ENCODE measurements at places on chromosomes 16 and 17.
A peak's percentile ranks its signal among the peaks of the same experiment; 100 is the strongest.

GRCh38 chr17:44331249-44331760, 6.7 kb upstream of the SLC25A39 start:
- no peak for DNase-seq

DNA sequence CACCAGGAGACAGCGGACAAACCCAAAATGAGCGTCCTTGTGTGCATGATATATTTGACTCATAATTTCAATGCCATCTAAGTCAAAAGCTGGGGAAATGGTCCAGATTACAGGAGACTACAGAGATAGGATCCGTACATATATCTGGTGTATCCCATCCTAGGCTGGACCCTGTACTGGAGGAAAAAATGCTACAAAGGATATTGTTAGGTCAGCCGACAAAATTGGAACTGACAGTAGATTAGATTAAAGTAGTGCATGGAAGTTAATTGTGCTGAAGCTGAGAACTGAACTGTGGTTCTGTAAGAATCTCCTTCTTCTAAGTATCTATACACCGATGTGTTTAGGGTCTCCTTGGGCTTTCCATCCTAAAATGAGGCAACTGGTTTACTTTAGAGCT, 24.3 kb downstream of the KCNG4 start:
- no peak for DNase-seq

- no peak for DNase-seq
These were observed 20.5 kb downstream of the TMEM94 start for GRCh38 chr17:75476752-75477489.

- DNase-seq, result no peak
These were observed 3.1 kb upstream of the JPT2 start for GRCh38 chr16:1674751-1675664.

GRCh38 chr16:84497418-84498222, 6.8 kb downstream of the MEAK7 start:
- DNase-seq, result no peak

GRCh38 chr17:51261024-51261963, 948 bp downstream of the UTP18 start:
- DNase-seq, result no peak

DNA sequence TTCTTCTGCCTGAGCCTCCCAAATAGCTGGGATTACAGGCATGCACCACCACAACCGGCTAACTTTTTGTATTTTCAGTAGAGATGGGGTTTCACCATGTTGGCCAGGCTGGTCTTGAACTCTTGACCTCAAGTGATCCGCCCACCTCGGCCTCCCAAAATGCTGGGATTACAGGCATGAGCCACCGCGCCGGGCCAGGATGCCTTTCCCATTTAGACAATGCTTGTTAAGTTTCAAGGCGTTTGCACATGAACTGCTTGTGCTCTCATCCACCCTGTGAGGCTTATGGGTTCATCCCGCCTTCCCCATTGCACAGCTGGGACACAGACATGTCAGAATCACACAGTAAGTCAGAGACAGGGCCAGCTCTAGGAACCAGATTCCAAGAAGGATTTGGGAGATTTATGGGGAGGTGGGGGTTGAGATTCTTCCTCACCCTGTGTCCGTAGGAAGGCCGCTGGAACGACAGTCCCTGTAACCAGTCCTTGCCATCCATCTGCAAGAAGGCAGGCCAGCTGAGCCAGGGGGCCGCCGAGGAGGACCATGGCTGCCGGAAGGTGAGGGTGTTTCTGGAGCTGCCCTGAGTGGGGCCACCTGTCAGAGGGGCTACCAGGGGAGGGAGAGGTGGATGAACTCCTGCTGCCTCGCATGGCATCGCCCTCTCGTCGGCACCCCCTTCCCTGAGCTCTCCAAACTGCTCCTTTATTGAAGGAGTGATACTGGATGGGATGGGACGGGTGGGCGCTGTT, 46.3 kb downstream of the MRC2 start:
- no peak for DNase-seq

GRCh38 chr17:35617505-35617904, 30.4 kb downstream of the AP2B1 start:
- no peak for DNase-seq

DNA sequence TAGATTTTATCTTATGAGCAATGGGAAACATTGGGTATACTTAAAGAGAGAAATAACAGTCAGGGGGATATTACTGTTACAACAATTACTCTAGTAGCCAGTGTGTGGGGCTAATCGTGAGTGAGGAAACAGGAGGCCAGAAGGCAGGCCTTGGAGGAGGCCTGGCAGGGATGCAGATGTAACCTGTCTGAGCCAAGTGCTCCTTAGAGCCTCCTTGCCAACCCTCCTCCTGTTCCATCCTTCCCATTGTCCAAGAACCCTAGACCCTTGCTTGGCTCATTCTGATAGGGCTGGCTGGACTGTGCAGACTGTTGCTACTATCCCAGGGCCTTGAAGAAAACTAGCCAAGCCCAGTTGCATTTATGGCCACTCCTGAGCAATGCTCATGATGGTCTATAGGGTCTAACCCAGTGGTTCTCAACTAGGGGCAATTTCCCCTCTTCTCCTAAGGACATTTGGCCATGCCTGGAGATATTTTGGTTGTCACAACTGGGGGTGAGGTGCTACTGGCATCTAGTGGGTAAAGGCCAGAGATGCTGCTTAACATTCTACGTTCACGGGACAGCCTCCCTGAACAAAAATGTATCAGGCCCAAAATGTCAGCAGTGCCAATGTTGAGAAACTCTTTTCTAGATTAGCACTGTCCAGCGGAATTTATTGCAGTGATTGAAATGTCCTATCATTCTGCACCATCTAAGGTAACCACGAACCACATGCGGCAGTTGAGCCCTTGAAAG, 24.4 kb upstream of the WSCD1 start:
- DNase-seq, result no peak

DNA sequence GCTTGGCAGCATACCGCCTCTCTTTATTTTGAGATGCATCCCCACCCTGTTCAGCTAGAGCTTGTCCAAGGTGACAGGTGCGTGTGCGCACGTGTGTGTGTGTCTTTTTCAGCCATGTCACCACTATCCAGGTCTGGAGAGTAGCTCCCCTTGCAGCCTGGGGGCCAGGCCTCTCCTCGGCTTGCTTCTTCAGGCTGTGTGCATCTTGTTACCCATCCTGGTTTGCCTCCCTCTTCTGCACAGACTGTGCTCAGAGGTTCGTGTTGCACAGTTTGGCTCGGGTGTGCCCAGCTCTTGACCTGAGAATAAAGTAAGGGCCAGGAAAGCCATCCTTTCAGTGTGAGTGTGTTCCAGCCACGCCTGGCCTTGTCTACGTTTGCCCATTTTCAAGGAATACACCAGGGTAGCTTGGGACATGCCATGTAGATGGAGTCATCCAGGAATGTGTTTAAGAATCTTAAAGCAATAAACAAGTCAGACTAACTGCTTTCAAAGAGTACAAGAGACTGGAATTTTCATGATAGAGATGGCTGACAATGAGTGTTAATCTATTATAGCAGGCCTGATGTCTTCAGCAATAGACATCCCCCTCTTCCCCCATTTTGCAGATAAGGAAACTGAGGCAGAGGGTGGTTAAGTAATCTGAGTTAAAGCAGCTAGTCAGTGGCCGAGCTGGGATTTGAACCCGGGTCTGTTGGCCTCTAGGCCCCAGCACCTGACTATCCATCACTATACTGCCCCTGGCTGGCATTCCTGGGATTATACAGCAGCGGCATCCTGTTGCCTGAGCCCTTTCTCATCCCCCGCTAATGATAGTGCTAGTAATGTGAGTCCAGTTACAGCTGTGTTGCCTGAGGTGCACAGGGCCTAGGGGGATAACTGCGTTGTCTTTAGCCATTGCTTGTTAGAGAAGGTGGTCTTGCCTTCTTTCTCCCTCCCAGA, 77.9 kb downstream of the KSR1 start:
- peak; percentile 84 for DNase-seq

GRCh38 chr16:68417711-68418301, 30.5 kb downstream of the SMPD3 start:
- no peak for DNase-seq

DNA sequence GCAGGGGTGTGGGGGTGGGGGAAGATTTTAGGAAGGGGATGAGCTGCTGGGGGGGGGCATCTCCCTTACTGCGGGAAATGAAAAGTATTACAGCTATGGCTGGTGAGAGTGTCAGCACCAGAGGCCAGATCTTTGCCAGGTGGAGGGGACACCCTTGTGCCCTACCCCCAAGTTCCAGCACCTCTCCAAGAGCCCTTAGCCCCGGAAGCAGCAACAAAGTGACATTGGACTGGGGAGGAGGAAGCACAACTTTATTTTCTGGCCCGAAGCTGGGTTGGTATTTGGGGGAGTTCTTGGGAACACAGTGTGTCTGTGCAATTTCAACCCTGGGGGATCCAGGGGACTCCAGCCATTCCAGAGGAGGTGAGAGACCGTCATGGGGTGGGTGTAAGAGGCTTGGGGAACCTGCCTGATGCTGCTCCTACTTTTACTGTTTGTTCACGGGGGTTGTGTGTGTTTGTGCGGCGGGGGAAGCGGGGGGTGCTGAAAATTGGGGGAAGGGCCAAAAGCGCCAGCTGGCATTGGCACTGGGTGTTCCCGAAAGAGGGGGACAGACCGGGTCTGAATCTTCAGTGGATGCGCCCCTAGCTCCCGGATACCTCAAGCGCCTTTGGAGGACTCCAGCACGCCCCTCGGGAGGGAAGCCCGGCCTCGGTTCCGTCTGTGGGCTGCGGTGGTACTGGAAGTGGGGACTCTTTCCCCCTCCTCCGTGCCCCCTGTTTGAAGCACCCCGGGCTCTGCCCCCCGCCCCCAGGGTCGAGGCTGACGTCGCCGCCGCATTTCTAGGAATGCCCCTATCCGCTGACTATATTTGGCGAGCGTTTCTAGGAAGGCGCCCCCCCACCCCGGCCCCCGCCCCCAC, 230.3 kb downstream of the MRTFB start:
- DNase-seq, result no peak

DNA sequence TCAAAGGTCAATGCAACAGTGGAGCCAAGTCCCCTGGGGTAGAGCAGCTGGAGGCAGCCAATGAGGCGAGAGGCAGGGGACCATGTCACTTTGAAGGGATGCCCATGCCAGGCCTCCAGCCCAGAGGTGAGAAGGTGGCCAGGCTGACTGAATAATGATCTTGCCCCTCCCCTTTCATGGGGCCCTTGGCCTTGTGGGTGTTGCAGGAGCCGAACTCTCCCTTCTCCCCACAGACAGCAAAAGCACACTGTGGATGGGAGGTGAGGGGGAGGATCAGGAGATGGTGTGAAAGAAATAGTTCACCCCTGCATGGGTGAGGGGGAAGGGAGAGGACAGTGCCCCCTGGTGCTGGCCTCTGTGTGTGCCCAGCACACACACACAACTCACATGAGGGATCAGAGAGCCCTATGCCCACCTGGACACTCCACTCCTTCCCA, 15.8 kb upstream of the TBX21 start:
- DNase-seq, result no peak

DNA sequence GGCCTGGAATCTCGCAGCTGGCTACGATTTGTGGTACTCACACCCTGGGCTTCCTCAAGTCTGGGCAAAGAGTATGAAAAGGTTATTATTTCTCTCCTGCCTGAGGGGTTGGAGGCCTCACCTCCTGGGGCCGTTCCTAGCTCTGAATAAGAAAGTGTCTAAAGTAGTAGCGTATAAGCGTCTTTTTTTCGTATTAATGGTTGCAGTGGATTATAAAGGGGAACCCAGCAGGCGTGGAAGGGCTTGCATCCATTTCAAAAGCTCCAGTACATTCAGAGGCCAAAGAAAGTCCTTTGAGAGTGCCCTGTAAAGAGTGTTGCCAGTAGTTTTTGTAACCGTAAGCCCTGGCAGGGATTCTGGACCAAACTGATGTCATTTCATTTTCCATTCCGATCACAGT, 72.2 kb upstream of the MPHOSPH6 start:
- DNase-seq, result no peak

GRCh38 chr16:4676831-4677230, 16.5 kb upstream of the NUDT16L1 start:
- DNase-seq, result no peak

DNA sequence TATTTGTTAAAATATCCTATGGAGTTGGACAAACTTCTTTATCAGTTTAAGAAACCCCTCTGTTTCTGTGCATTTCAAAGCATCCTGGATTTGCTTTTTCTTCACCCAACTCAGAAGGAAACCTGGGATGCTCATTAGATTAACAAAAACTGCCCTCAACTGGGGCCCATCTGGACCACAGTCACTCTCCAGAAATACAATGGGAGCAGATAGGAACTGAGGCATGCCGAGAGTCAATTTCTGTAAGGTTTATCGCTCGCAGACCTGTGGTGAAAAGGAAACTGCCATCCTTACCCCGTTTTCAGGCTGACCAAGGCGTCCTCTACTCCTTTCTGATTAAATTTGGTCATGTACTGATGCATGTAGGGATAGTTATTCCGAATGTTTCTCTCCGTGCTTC, 360.3 kb downstream of the GRIN2A start:
- no peak for DNase-seq

DNA sequence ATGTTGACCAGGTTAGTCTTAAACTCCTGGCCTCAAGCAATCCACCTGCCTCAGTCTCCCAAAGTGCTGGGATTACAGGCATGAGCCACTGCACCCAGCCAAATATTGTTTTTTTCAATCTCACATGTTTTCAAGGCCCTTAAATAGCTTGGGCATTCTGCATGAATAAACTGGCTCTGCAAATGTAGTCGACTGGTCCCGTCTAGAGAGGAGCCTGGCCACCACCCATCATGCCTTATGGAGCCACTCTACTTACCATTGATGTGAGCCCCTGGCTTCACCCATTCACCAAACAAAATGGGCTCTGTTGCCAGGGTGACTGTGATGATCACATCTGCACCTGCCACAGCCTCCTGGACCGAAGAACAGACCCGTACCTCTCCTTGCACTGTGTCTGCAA, 10.8 kb downstream of the CRYM start:
- DNase-seq, result no peak

- DNase-seq, result peak; percentile 73
These were observed 206.8 kb downstream of the PRKCA start for GRCh38 chr17:66508896-66509844.

GRCh38 chr17:59349178-59349577, 17.7 kb downstream of the YPEL2 start:
- no peak for DNase-seq

DNA sequence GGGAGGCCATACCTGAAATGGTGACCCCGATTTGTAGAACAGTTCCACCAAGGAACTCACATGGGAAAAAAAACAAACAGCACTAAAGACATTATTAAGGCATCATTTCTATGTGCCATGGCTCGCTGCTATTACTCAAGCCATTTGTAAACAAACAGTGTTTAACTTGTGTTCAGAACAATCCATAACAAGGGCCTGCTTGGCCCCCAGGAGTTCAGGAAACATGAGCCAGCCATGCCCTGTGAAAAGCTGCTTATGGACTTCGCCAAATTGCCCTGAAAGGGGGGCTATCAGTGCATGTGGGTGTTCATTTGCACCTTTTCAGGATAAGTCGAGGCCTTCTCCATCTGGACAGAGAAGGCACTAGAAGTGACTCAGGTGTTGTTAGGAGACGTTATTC, 8.0 kb downstream of the POLR3K start:
- DNase-seq, result no peak

GRCh38 chr17:298791-299450, 53.7 kb downstream of the RPH3AL start:
- DNase-seq, result no peak

GRCh38 chr17:35679007-35679682, 52.3 kb upstream of the RASL10B start:
- DNase-seq, result no peak
